Activated CD8-positive, alpha-beta T cell treated with anti-CD3 and anti-CD28 coated beads, Interleukin-2, amount 10 ng/mL, durations not matched to agents 7 days and 5 days (primary cell): ENCODE measurements at places on chromosomes 12 and 14.

- DNase-seq = no peak
Measured at GRCh38 chr12:57762463-57762862, 4.4 kb downstream of the CYP27B1 start.

GRCh38 chr14:24828486-24828885, 194.5 kb upstream of the GZMB start:
- no peak for DNase-seq

GRCh38 chr12:81360916-81361315, 283.0 kb downstream of the ACSS3 start:
- no peak for DNase-seq

DNA sequence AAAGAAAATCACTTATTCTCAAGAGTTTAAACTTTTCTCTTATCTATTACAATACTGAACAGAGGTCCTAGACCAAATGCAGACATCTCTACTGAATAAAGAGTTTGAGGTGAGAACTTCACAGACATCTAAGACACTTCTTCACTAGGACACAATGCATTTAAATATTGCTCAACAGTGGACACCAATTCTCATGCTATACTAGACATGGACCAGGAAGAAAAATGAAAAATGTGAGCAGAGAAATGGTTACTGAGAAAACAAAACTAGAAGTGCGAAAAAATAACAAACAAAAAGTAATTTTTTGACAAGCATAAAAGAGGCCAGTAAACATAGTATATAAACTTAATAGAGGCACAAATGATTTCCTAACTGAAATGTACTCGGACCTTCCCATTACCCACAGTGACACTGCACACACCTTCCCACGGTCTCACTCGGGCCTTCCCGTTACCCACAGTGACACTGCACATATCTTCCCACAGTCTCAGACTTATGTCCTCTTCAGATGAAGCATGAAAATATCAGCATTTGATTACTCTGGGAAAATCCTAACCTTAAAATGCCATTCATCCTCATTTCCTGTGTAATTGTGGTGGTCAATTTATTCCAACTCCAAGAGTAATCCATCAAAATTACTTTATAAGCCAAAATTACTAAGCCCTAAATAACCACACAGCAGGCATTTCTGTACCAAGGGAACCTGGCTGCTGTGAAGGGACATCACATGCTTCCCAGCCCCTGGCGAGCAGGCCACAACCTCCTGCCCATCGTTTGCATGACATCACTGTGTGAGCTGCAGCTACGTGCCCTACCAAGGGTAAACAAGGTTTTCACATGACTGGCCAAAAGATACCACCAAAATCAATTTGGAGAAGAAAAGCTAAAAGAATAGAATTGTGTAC, 6.4 kb downstream of the SLC15A4 start:
- DNase-seq = no peak

DNA sequence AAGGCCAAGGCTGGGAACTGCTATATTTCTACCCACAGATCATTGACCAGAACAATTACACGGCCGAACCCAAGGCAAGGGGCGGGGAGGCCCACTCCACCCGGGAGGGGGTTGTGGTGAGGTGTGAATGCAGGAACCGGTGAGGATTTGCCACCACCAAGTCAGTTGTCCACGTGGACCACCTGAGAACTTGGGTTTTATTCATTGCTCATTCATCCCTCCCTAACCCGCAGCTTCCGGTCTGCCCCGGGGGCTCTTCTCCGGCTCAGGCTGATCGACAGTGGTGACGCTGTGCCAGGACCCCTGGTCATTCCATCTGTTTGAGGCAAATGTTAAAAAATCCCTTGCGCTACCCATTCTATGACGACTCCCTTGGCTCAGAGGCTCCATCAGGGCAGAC, 127.7 kb upstream of the RTL1 start:
- DNase-seq = no peak
